ENCODE measurements at places on chromosomes 7 and 10.

DNA sequence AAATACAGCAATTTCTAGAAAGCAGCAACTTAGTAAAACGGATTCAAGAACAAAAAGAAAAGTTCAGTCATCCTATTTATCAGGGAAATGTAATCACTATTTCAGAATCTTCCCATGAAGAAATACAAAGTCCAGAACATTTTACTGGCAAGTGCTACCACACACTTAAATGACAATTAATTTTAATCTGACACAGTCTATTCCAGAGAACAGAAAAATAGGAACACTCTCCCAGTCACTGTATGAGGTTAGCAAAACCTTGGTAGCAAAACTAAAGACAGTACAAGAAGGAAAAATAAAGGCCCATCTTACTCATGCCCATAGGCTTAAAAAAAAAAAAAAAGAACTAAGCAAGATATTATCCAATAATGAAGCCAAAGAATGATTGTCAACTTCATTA, 295.8 kb downstream of the CELF2 start:
- DNase-seq: no peak

DNA sequence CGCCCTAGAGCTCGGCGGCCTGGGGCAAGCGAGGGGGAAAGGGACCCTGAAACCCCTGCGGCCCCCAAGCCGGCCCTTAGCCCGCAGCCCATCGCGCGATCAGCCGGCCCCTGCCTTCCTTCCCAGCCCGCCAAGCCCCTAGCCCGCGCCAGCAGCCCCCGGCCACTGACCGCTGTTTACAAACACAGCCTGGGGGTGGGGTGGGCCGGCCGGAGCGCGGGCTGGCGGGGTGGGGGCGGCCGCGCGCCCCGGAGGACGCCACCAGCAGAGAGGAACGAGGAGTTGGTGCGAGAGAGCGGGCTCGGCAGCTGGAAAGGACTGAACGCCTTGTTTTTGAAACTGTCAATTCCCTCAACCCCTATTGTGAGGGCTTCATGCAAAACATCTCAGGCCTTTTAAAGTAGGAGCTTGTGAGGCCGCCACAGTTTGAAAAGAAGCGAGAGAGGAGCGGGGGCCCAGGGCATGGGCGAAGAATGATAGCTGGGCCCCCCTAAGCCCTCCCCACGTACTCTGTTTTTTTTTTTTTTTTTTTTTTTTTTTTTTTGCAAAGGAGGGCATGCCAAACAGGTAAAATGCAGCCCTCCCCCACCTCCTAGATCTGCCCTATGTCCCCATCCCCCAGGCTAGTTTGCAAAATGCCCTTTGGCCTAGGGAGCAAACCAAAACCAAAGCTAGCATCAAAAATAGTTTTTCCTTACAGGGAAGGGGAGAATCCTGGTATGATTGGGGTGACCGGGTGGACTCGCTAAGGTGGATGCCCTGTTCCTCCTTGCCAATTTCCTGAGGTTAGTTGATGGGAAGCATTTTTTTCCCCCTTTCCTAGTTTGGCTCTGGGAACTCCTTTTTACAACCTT, 15.0 kb downstream of the SKIDA1 start:
- DNase-seq: no peak

GRCh38 chr7:129911790-129912189, 41.0 kb downstream of the UBE2H start:
- no peak for DNase-seq

- no peak for DNase-seq
Measured at GRCh38 chr7:125654076-125654475, 724.5 kb upstream of the POT1 start.

- DNase-seq: no peak
Measured at GRCh38 chr7:126750207-126750911, 502.4 kb downstream of the GRM8 start.

GRCh38 chr7:130366564-130366963, 13.7 kb upstream of the CPA1 start:
- no peak for DNase-seq

DNA sequence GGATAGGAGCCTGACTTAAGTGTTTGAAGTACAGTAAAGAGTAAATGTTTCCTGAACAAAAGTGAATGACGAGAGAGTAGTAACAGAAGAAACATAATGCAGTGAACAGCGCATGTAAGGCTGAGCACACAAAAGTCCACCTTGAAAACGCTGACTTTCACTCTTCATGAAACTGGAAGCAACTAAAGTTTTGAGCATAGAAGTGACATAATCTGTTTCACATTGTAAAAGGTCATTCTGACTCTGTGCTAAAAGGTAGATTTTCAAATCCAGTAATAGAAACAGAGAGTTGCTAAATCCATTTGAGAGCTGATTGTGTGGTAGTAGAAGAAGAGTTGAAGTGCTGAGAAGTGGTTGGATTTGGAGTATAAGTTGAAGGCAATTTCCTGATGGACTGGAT, 1037.0 kb downstream of the CNTNAP2 start:
- no peak for DNase-seq

DNA sequence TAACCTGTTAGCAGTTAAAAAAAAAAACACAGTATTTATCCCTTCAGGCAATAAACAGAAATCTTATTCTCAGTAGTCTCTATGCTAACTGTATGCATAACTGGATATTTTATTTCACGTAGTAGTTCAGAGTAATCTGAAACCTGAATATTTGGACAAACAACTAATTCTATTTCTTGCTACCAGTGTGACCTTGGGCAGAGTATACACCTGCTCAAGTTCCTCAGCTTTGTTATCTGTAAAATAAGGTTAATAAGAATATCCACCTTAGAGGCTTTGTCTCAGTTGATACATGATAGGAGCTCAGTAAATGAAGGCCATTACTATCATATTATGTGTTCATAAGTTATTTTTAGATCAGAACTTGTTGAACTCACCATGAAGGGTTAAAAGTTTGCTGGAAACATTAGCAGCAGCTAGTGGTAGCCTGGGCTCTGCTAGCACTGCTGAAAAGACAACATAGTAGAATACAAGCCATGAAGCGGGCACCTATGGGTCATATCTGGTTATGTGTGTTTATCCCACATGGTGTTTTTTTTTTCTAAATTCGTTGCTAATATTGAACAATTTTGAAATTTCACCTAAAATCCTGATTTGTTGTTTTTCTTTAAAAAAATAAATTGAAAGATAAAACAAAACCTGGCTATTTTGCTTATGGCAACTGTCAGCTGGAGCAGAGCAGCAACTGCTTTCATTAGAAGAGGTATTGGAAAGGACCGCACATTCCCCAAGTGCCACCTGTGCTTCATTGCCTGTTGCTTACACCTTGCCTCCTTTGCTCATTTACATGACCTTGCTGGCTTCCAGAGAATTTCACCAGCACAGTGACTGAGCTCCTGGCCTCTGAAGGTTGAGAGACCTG, 303.0 kb downstream of the PRKG1 start:
- no peak for DNase-seq

All from skeletal muscle cell (primary cell).